GM12878 (cell line): ENCODE measurements at places on chromosomes 1 and 21. TPM values are rescaled to one million over a fixed set of nuclear protein-coding genes. Genes with fewer than 3 reads are reported as not detected.
A peak's percentile ranks its signal among the peaks of the same experiment; 100 is the strongest.

DNA sequence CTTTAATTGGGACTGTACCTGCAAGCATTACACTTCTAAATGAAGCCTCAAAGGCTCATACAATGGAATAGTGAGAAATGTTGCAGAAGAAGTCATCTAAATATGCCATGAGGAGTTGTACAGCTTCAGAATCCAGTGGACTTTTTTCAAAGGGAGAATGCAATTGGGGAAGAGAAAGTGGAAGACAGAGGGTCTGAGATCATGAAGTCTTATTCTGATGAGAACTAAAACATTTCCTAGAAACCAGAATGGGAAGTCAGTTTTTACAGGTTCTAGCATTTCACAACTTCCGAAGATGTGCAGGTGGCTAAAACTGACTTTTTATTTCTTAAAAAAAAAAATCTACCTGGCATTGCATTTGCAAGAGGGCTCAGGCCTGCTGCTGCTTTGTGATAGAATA, 424.4 kb upstream of the RUNX1 start:
- H3K27me3 ChIP-seq = no peaks in the 10 kb centered on the region; the same call in 1 of the 2 replicates
- H3K4me3 ChIP-seq = no peak overlapping the region
- no peak for DNase-seq
- no peaks in the 10 kb centered on the region for H3K4me1 ChIP-seq
- no peaks in the 10 kb centered on the region for H3K36me3 ChIP-seq
- no peak overlapping the region for H3K27ac ChIP-seq

DNA sequence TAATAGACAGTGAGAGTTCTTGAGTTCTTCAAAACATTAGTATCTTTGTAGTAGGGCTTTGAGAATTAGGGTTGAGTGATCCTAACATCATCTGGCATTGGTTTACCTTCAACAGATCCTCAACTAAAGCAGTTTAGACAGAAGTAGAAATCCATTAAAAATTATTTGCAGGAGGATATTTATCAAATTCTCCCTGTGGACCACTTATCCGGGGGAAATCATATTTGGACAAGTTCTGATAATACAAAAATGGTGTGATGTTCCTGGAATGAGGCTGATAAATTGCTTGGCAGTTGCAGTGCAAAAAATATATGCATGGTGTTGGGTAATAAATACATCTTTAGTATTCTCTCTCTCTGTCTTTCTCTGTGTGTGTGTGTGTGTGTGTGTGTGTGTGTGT, 115.1 kb upstream of the CHODL start:
- no peak overlapping the region for H3K27ac ChIP-seq
- no peaks in the 10 kb centered on the region for H3K4me1 ChIP-seq
- no peak overlapping the region for H3K4me3 ChIP-seq
- DNase-seq = no peak
- H3K36me3 ChIP-seq = no peaks in the 10 kb centered on the region

GRCh38 chr1:21491488-21492355, 17.5 kb upstream of the ALPL start:
- no peaks in the 10 kb centered on the region; the same call in 1 of the 2 replicates for H3K27me3 ChIP-seq
- DNase-seq = no peak
- H3K27ac ChIP-seq = no peak overlapping the region
- no peak overlapping the region for H3K4me3 ChIP-seq
- no peaks in the 10 kb centered on the region for H3K36me3 ChIP-seq

Gene TEX35
- total RNA-seq = not detected in 2 replicates

- H3K36me3 ChIP-seq = no peaks in the 10 kb centered on the region
- no peaks in the 10 kb centered on the region for H3K27me3 ChIP-seq
- no peak for DNase-seq
- H3K4me1 ChIP-seq = no peaks in the 10 kb centered on the region
- no peak overlapping the region for H3K27ac ChIP-seq
- H3K4me3 ChIP-seq = no peak overlapping the region
Observed at GRCh38 chr1:178500091-178500770, 3.5 kb upstream of the CLEC20A start.

- H3K4me3 ChIP-seq = no peak overlapping the region
- no peak for DNase-seq
- H3K27me3 ChIP-seq = no peaks in the 10 kb centered on the region; the same call in 1 of the 2 replicates
- no peaks in the 10 kb centered on the region for H3K36me3 ChIP-seq
- no peak overlapping the region for H3K27ac ChIP-seq
- H3K4me1 ChIP-seq = no peaks in the 10 kb centered on the region
Observed at GRCh38 chr1:19000065-19000464, 43.6 kb upstream of the IFFO2 start.

Gene TCHH
- total RNA-seq = not detected in 2 replicates

Gene PTPRF
- total RNA-seq = 1.1 and 1.2 TPM in 2 replicates

DNA sequence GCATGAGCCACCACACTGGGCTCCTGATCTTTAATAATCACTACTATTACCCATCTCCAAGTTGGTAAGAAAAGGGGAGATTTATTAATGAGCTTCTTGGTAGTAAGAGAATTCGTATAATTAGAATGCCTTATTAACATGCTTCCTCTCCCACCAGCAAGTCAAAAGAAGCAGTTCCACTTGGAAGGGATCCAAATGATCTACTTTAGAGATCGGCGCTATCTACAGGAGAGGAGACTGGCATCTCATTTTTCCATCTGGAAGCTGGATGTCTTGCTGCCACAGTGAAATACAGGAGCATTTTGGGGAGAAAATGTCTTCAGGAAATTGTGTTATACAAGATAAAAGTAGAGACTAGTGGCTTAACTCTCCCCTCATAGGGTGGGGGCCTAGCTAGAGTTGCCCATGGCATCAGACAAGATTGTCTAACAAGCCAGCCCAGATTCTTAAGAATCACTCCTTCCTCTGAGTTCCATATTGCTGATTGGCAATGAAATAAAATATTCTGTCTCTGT, 33.6 kb upstream of the CAMSAP2 start:
- H3K36me3 ChIP-seq = no peaks in the 10 kb centered on the region
- H3K27ac ChIP-seq = no peak overlapping the region
- DNase-seq = no peak
- H3K27me3 ChIP-seq = no peaks in the 10 kb centered on the region
- H3K4me1 ChIP-seq = no peaks in the 10 kb centered on the region

DNA sequence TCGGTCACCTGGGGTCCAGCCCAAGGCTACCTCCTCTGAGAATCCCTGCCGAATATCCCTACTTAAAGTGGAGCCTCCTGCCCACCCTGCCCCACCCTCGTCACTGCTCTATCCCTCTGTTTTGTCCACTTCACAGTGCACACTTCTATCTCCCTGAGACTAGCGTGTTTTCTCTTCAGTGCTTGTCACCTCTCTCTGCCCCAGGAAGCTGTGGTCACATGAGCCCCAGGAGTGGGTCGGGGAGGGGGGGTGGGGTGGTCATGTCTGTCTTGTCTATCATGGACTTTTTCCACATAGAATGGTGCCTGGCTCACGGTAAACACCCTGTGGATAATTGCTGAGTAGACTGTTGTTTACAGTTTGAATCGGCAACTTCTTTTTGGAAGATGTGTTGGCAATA, 673.6 kb downstream of the PTPRU start:
- no peaks in the 10 kb centered on the region for H3K27me3 ChIP-seq
- H3K4me1 ChIP-seq = no peaks in the 10 kb centered on the region
- no peak overlapping the region for H3K27ac ChIP-seq

GRCh38 chr1:71853360-71853759, 429.0 kb downstream of the NEGR1 start:
- no peaks in the 10 kb centered on the region for H3K4me1 ChIP-seq
- DNase-seq = no peak
- no peaks in the 10 kb centered on the region for H3K36me3 ChIP-seq
- H3K27ac ChIP-seq = no peak overlapping the region
- no peaks in the 10 kb centered on the region for H3K27me3 ChIP-seq

DNA sequence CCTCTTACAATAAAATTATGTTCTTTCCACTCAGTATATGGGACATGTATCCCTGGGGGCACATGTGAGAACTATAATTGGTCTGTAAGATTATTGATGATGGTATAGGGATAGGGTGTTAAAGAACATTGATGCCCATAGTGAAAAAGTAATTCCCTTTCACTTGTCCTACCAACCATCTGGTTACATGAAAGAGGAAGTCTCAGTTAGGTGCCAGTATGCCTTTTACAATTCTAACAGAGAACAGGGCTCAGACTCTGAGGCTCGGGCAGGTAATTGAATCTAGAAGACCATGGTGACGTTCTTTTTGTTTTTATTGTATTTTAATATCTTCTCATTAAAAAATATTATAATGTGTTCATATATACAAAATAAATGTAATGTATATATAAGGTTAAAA, 113.6 kb downstream of the FGGY start:
- no peak overlapping the region for H3K4me3 ChIP-seq
- no peaks in the 10 kb centered on the region for H3K36me3 ChIP-seq
- DNase-seq = no peak
- H3K4me1 ChIP-seq = peaks cover 21% of the 10 kb centered on the region
- no peaks in the 10 kb centered on the region for H3K27me3 ChIP-seq

Gene CRABP2
- total RNA-seq = 1.2 and 1.3 TPM in 2 replicates

Gene PCAT6
- total RNA-seq = 0.62 TPM in 1 of 2 replicates, not detected in the other

DNA sequence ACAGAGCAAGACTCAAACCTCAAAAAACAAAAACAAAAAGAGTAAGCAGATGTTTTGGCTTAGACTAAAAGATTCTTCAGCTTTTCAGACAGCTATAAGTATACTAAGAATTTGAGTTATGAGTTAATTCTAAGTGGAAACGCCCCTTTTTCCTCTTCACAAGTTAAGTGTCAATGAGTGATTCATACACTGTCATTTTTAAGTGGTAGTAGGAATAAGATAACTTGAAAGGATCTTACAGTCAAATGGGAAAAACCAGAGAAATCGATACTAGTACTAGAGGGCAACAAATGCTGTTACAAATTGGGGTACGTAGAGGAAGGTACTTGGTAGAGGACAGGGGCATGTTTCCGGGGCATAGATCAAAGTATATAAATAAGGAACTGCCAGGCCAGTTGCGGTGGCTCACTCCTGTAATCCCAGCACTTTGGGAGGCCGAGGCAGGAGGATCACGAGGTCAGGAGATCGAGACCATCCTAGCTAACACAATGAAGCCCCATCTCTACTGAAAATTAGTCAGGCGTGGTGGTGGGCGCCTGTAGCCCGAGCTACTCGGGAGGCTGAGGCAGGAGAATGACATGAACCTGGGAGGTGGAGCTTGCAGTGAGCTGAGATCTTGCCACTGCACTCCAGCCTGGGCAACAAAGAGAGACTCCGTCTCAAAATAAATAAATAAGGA, 7.4 kb downstream of the H3-3A start:
- H3K27me3 ChIP-seq = no peaks in the 10 kb centered on the region
- peaks cover 11% of the 10 kb centered on the region for H3K4me1 ChIP-seq
- H3K27ac ChIP-seq = no peak overlapping the region
- no peak overlapping the region for H3K4me3 ChIP-seq

- H3K36me3 ChIP-seq = no peaks in the 10 kb centered on the region
- no peak overlapping the region for H3K4me3 ChIP-seq
- H3K27ac ChIP-seq = no peak overlapping the region
- DNase-seq = no peak
Observed at GRCh38 chr1:10753299-10753698, 43.1 kb downstream of the CASZ1 start.

DNA sequence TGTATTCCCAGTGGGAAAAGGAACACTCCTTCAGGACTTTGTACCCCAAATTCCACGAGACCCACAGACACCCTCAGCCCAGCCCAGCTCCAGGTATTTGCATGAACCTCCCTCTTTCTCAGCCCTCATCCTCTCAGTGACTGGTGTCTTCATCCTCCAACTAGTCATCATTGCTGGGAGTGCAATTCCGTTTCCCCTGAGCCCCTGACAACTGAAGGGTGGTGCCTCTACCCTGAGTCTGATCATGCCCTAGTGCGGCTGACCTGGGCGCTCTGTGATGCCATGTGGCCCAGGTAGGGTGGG, 3.8 kb upstream of the ZNF692 start:
- no peak for DNase-seq
- H3K36me3 ChIP-seq = no peaks in the 10 kb centered on the region
- peak overlapping the region; percentile 66 for H3K4me3 ChIP-seq
- no peaks in the 10 kb centered on the region for H3K27me3 ChIP-seq
- H3K27ac ChIP-seq = no peak overlapping the region

GRCh38 chr1:22930240-22930912, 42.3 kb downstream of the LACTBL1 start:
- H3K36me3 ChIP-seq = no peaks in the 10 kb centered on the region
- H3K27me3 ChIP-seq = no peaks in the 10 kb centered on the region
- no peaks in the 10 kb centered on the region for H3K4me1 ChIP-seq
- DNase-seq = no peak
- no peak overlapping the region for H3K4me3 ChIP-seq
- no peak overlapping the region for H3K27ac ChIP-seq

GRCh38 chr1:231612393-231613089, 14.0 kb upstream of the DISC1 start:
- DNase-seq = peak; percentile 49
- 0 out of 2 replicates have a peak overlapping the region, but pooled peaks have one; percentile 29 for H3K4me3 ChIP-seq
- H3K27me3 ChIP-seq = no peaks in the 10 kb centered on the region
- no peak overlapping the region for H3K27ac ChIP-seq
- peaks cover 35% of the 10 kb centered on the region for H3K4me1 ChIP-seq

Gene PDE4B
- 5.7 and 6.3 TPM in 2 replicates for total RNA-seq

- peaks cover 21% of the 10 kb centered on the region for H3K4me1 ChIP-seq
- peak; percentile 85 for DNase-seq
- H3K27me3 ChIP-seq = no peaks in the 10 kb centered on the region
- H3K36me3 ChIP-seq = no peaks in the 10 kb centered on the region
- H3K4me3 ChIP-seq = 0 out of 2 replicates have a peak overlapping the region, but pooled peaks have one; percentile 9
Observed at GRCh38 chr1:59025898-59026426, 242.1 kb upstream of the JUN start.

Gene TMEM240
- total RNA-seq = 0.49 TPM in 1 of 2 replicates, not detected in the other

- H3K4me3 ChIP-seq = peak overlapping the region; percentile 91
- peak overlapping the region; percentile 95 for H3K27ac ChIP-seq
- H3K36me3 ChIP-seq = no peaks in the 10 kb centered on the region
- peak; percentile 34 for DNase-seq
- H3K27me3 ChIP-seq = no peaks in the 10 kb centered on the region
Observed at GRCh38 chr1:8816831-8817411, 519 bp downstream of the RERE start.

GRCh38 chr1:196063952-196064351, 544.3 kb downstream of the KCNT2 start:
- H3K27ac ChIP-seq = no peak overlapping the region
- no peaks in the 10 kb centered on the region for H3K27me3 ChIP-seq
- H3K4me3 ChIP-seq = no peak overlapping the region
- H3K36me3 ChIP-seq = no peaks in the 10 kb centered on the region
- no peak for DNase-seq

Gene CD5L
- total RNA-seq = 0.10 and 0.43 TPM in 2 replicates
